Activated T-cell treated with anti-CD3 and anti-CD28 coated beads, Interleukin-2, amount 50 U/mL, for 72 hours (primary cell): ENCODE measurements at places on chromosomes 4 and X. TPM values are rescaled to one million over a fixed set of nuclear protein-coding genes. Genes with fewer than 3 reads are reported as not detected.

DNA sequence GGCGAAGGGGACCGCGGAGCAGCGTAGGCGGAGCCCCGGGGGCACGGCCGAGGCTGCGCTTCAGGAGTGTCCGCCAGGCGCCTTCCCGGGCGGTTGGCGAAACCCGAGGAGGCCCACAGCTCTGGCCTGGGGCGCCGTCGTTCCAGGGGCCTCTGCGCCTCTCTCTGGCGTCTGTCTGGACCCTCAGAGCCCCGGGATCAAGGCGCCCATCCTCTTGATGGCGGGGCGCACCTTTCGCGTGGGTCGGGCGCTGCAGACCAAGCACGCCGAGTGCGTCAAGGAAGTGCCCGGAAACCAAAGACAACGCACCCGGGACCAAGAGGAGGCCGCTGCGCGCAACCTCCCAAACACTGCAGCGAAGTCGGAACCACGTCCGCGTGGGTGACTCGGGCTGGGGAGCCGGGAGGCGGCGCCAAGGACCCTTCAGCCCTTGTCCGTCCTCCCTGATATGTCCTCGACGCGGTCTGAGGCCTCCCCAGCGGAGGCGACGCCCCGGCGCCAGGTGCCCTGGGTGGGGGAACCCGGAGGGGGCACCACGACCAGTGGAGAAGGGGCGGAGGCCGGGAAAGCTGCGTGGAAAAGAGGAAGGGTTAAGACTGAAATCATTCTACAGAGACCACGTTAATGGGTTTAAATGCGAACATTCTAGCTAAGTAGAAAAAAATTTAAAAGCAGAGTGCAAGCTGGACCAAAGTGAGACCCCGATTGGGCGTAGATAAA, 9.9 kb downstream of the HMX1 start:
- peaks cover 6% of the 10 kb centered on the region for H3K4me1 ChIP-seq
- DNase-seq = no peak
- H3K4me3 ChIP-seq = no peak overlapping the region
- no peak overlapping the region for H3K27ac ChIP-seq
- H3K36me3 ChIP-seq = no peaks in the 10 kb centered on the region
- peaks cover 66% of the 10 kb centered on the region for H3K27me3 ChIP-seq

GRCh38 chrX:44072631-44073030, 99.4 kb upstream of the NDP start:
- peaks cover 47% of the 10 kb centered on the region for H3K27me3 ChIP-seq
- H3K27ac ChIP-seq = no peak overlapping the region
- H3K36me3 ChIP-seq = peaks cover 2% of the 10 kb centered on the region
- DNase-seq = no peak

- peaks cover 34% of the 10 kb centered on the region for H3K4me1 ChIP-seq
- H3K27me3 ChIP-seq = no peaks in the 10 kb centered on the region
- no peak overlapping the region for H3K4me3 ChIP-seq
- DNase-seq = no peak
These were observed 12.3 kb upstream of the CLTRN start for GRCh38 chrX:15676886-15677285.

DNA sequence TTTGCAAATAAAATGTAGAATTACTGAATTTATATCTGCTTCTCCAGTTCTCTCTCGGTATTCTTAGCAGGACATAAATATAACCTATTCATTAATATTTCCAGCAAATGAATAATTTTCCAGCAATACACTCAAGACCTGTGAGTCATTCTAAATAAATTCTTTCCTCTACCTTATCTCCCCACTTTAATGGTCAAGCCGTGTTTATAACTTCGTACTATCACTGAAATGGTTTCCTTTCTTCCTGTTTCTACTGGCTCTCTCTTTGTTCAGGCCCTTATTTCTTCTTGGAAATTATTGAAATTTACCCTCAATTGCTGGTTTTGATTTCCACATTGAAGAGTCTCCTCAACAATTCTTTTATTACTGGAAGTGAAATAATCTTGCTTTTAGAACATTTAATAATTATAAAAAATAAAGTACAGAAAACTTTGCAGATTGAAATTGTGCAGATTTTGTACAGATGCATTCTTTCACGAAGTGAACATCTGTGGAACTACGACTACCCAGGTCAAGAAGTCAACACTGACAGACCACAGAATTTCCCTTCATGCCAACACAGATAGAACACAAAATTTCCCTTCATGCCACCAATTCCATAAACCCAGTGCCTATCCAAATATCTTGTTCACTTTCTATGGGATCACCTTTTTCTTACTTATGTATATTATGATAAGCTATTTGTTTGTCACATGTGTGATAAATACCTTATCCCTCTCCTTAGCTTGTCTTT, 205.7 kb downstream of the FAT4 start:
- no peak for DNase-seq
- H3K27ac ChIP-seq = no peak overlapping the region
- H3K4me3 ChIP-seq = no peak overlapping the region
- no peaks in the 10 kb centered on the region for H3K4me1 ChIP-seq
- H3K27me3 ChIP-seq = no peaks in the 10 kb centered on the region

DNA sequence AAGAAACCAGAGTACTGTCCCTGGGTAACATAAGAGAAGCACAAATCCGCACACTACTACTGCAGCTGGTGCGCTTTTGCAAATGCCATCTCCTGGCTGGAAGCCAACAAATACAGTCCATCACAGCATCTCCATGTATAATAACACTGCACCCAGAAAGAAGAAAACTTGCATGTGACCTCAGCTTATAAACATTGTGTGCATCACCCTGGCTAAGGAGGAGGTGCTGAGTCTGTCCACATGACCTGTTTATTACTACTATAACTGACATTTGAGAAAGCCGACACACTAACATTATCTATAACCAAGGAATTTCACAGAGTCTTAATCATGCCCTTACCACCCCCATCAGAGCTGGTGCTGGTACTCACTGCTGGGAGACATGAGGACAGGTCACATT, 516.8 kb downstream of the CFAP47 start:
- H3K4me3 ChIP-seq = no peak overlapping the region
- H3K36me3 ChIP-seq = no peaks in the 10 kb centered on the region
- no peak overlapping the region for H3K27ac ChIP-seq
- H3K27me3 ChIP-seq = no peaks in the 10 kb centered on the region
- no peaks in the 10 kb centered on the region for H3K4me1 ChIP-seq
- DNase-seq = no peak

DNA sequence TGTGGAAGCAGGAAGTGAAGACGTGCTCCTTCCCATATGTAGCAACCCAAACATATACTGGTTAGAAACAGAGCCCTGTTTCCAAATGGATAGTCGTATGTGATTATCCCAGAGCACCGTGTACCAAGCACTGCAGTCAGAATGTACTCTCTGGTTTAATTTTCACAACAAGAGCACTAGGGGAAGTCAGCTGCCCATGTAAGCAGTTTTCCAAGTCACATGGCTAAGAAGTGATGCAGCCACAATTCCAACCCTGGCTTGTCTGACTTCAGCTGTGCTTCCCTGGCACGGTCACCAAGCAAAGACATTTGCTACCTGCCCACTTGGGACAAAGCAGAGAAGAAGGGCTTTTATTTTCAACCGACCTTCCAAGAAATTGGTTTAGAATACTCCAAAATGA, 28.2 kb upstream of the CEP135 start:
- no peak for DNase-seq
- no peaks in the 10 kb centered on the region for H3K27me3 ChIP-seq
- H3K4me1 ChIP-seq = no peaks in the 10 kb centered on the region
- no peaks in the 10 kb centered on the region for H3K36me3 ChIP-seq
- H3K4me3 ChIP-seq = no peak overlapping the region

DNA sequence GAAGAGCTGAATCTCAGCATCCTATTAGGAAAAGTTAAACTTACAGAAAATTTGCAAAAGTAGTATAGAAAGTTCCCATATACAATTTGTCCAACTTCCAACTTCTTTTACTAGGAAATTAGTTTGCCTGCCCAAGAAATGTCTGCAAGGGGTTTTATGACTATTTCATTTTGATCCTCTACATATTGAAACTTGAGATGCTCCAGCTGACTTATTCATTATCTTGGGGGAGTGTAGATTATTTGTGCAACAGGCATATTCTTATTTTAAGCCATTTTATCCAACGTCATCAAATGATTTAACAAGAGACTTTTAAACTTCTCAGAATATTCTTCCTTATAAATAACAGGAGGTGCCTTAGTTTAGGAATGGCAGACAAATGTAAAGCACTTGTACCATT, 317.1 kb upstream of the FTHL17 start:
- no peak overlapping the region for H3K4me3 ChIP-seq
- no peaks in the 10 kb centered on the region for H3K36me3 ChIP-seq
- no peak overlapping the region for H3K27ac ChIP-seq
- no peaks in the 10 kb centered on the region for H3K4me1 ChIP-seq
- H3K27me3 ChIP-seq = no peaks in the 10 kb centered on the region
- DNase-seq = no peak

SPANXB1 gene
- not detected for total RNA-seq

SYTL4 gene
- not detected for total RNA-seq
